ENCODE measurements at places on chromosomes 2 and 18. TPM values are rescaled to one million over a fixed set of nuclear protein-coding genes. Genes with fewer than 3 reads are reported as not detected.

Gene PXDN
- total RNA-seq: 10.7 TPM

DNA sequence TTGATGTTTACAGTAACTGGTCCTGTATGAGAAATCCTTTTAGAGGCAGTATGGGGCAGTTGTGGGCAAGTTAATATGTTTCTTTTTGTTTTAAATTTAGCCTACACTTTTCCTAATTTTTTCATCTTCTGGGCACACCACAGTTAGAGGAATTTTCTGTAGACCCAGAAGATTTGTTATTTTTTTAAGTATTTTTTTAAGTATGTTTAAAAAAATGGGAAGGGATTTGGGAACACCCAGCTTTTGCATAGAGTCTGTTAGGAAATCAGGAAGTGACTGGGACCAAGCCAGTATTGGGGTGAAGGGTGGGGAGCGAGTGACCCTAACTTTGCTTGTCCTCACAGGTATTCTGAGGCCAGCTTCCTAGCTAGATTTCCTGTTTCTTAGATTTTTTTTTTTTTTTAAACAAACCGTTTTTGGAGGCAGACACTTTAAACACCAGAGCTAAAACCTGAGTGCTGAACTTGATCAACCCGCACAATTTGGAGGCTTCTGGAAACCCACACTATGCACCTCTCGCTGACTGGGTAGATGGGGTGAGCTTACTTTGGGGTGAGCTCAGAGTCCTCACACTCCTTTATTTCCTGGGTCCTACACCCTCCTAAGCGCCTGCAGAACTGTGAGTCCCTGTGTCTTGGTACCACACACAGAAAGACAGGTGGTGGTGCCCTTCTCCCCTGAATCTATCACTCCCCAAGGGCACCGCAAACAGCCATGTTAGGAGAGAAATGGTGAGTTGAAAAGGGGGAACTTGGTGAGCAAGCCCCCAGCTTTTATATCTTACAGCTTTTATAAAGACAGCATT is 5.2 kb downstream of the GATA6 start:
- no peaks in the 10 kb centered on the region for H3K27me3 ChIP-seq
- peaks cover 11% of the 10 kb centered on the region for H3K36me3 ChIP-seq
- no peak for DNase-seq
- no peak overlapping the region for H3K27ac ChIP-seq
- H3K4me3 ChIP-seq: no peak overlapping the region
- H3K4me1 ChIP-seq: peaks cover 5% of the 10 kb centered on the region

Gene TMEM247
- total RNA-seq: not detected

DNA sequence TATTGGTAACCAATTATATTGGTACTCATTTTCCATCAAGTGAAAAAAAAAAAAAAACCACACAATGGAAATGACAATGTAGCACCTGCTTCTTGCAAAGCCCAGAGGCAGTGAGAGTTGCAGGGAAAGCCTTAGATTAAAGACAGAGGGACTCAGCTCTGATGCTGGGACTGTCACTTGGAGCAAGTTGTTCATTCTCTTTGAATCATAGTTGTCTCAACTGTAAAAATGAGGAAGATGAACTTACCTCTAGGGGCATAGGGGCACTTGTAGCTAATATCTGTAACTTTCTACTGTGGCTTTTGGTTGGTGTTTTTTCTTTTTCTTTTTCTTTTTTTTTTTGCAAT is 81.4 kb upstream of the LPIN2 start:
- no peaks in the 10 kb centered on the region for H3K36me3 ChIP-seq
- H3K27ac ChIP-seq: no peak overlapping the region
- H3K4me3 ChIP-seq: no peak overlapping the region
- DNase-seq: no peak

All from HCT116 (cell line).